ENCODE measurements at places on chromosomes 7 and 10.

DNA sequence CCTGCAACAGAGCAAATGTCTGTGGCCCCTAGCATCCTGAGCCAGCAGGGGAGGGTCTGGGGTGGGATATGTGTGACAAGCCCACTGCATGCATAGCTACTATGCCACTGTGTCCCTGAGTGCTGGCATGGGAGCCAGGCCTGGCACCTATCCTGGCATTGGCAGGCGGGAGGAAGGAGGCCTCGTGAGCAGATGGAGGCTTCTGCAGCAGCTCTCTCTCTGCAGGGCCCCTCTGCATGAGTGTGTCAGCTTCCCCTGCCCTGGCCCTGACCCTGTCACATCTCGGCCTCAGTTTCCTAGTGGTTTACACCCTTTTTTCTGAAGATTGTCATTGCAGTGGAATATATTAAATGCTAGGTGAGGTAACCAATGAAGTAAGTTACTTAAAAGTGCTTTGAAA is 13.1 kb upstream of the IMPDH1 start:
- no peak for DNase-seq

GRCh38 chr10:70549962-70550458 is 52.5 kb downstream of the PRF1 start:
- DNase-seq, result peak; percentile 65

GRCh38 chr10:77398558-77398957 is 239.1 kb downstream of the KCNMA1 start:
- DNase-seq, result no peak

DNA sequence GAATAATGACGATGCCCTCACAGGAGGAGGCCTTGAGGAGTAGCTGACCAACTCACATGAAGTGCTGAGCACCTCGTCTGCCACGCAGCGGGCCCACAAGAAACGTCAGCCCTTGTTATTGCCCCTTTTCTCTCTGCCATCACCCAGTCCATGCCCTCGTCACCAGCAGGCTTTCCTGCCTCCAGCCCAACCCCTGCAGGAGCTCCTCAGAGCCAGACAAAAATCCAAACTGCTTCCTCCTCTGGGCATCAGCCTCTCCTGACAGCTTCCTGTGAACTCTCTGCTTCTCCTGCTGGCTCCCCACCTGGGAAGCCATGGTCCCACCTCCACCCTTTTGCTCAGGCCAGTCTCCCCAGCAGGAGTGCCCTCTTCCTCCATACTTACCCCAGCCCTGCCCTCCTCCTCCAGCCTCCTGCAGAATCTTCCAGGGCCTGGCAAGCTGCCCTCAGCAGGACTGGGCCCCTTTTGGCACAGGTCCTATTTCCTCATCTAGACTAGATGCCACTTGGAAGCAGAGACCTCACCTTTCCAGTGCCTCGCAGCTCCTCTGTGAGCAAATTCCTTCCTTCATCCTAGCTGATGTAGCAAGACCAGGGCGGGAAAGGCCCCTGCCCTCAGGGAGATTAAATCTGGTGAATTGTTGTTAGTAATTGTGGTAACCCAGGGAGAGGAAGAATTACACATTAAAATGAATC is 115.1 kb downstream of the C10orf105 start:
- DNase-seq, result no peak

- no peak for DNase-seq
These were observed 354.2 kb upstream of the TMEM229A start for GRCh38 chr7:124387056-124387455.

GRCh38 chr7:47427051-47427643 is 154.8 kb downstream of the TNS3 start:
- DNase-seq, result no peak

All from SJSA1 (cell line).